ENCODE measurements at places on chromosomes 1 and 21.

DNA sequence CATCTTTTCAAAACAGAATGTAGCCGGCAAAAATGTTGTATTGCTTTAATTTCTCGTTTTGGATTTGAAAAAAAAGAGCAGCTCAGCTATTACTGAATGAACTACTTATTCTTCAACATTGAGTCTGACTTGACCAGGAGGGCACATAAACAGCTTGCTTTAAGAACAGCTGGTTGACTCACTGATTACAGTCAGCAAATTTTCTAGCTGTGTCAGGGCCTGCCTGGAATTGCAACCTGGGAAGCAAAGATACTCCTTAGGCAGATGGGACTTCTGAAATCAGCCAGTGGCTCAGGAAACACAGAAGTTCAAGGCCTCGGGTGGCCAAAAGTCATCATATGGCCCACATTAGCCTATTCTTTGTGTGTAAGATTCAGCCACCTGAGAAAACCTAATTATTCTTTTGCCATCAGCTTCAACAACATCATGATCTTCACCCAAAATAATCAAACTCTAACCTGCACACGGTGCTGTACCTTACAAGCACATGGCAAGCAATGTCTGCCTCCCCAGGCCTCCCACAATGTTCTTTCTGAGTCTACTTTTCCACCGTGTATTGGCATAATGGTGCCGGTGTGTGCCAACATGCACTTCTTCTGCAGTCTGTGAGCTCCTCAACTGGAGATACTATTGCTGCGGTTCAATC lies 307.2 kb downstream of the HHIPL2 start:
- DNase-seq = peak; percentile 22

DNA sequence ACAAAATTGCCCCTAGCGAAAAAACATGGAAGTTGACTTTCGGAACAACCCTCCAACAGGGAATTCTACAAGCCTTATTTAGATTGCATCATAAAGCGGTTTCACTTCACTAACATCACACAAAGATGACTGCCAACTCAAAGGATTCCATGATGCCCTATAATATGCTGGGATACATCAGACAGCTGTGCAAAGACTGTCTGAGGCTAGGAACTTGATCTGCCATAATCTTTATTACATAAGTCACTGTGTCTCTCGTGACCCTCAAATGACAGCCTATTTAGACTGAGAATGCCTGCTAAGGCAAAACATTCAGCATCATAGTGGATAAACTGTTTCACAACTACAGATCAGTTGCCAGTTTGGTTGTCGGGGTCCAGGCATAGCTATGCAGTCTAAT lies 23.8 kb downstream of the FH start:
- DNase-seq = no peak

DNA sequence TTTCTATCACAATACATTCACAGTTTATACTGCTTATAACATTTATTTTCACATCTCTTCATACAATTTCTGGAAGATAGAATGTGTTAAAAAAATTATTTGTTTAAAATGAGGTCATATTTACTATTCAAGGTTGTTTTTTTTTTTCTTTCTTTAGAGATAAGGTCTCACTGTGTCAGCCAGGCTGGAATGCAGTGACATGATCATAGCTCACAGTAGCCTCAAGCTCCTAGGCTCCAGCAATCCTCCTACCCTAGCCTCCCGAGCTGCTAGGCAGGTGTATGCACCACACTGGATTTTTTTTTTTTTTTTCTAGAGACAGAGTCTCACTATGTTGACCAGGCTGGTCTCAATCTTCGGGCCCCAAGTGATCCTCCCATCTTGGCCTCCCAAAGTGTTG lies 19.0 kb upstream of the RNF11 start:
- no peak for DNase-seq

DNA sequence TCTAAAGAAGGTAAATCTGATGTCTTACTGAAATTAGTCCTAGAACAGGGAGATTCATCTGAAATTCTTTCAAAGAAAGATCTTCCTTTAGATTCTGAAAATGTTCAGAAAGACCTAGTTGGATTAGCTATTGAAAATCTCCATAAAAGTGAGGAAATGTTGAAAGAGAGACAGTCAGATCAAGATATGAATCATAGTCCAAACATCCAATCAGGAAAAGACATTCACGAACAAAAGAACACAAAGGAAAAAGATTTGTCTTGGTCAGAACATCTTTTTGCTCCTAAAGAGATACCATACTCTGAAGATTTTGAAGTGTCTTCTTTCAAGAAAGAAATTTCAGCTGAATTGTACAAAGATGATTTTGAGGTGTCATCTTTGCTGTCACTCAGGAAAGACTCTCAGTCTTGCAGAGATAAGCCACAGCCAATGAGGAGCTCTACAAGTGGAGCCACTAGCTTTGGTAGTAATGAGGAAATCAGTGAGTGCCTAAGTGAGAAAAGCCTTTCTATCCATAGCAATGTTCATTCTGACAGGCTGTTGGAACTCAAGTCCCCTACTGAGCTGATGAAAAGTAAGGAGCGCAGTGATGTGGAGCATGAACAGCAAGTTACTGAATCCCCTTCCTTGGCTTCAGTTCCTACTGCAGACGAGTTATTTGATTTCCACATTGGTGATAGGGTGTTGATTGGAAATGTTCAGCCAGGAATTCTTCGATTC lies 61.6 kb upstream of the QSOX1 start:
- no peak for DNase-seq

DNA sequence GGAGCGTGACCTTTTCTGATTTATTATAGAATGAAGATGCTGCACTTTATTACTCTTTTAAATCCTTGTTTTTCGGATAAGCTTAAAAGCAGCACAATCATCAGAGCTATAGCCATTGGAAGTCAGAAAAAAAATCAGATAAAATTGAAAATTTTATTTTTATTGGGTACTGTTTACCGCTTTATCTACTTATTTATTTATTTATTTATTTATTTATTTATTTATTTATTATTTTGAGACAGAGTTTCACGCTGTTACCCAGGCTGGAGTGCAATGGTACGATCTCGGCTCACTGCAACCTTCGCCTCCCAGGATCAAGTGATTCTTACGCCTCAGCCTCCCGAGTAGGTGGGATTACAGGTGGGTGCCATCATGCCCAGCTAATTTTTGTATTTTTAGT lies 83.1 kb upstream of the CHRM3 start:
- DNase-seq = no peak

- DNase-seq = peak; percentile 13
Observed at GRCh38 chr1:13593511-13594131, 10.0 kb downstream of the PDPN start.

DNA sequence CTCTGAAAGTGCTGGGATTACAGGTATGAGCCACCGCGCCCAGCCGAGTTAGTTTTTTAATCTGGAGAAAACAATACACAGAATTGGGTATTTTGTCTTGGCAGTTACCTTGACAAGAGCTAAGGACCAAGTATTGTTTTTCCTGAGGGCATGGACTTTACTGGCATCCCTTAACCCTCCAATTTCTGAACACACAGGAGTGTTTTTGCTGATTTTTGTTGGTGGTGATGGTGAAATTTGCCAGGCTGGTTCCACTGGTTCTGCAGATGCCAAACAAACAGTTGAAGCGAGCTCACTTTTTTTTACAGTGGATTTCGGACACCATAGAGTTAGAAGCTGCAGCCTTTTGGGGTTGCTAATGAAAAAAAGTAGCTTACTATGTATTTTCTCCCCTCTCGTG lies 37.2 kb upstream of the SH3D21 start:
- no peak for DNase-seq

- no peak for DNase-seq
Observed at GRCh38 chr1:14265495-14265894, 333.0 kb upstream of the KAZN start.

DNA sequence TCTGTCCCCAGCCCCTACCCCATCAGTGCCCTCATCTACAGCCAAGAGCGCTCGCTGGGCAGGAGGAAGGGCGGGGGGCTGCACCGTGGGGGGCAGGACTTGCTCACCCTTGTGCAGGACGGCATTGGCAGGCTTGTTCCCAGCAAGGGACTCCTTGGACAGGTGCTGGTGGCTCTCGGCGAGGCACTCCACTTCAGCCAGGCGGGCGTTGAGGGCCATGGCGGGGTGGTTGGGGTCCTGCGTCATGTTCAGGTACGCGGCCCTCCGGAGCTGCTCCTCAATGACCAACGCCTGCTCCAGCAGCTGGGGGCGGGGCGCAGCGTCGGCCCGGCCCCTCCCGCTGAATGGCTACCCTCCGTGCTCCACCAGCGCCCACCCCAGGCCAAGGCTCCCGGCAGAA lies 64.0 kb downstream of the KCNAB2 start:
- DNase-seq = no peak

- DNase-seq = no peak
Observed at GRCh38 chr1:76725864-76726619, 141.2 kb upstream of the ST6GALNAC5 start.

DNA sequence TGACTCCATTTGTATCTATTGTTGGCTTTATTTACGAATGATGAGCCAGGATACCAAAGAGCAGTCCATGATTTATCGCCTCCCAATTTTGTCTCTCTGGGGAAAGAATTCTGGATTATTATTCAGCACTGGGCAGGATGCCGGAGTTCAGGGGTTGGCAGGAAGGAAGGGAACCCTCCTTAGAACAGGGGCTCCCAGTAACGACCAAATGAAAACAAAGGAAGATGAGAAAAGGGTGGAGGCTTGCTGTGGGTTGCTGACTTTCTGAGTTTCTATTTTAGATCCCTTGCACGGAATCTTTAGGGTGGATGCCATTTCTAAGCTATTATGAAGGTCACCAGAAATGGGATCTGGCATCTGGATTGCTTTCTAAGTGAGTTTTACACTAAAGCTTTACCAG lies 231.2 kb upstream of the LYPLAL1 start:
- DNase-seq = no peak

DNA sequence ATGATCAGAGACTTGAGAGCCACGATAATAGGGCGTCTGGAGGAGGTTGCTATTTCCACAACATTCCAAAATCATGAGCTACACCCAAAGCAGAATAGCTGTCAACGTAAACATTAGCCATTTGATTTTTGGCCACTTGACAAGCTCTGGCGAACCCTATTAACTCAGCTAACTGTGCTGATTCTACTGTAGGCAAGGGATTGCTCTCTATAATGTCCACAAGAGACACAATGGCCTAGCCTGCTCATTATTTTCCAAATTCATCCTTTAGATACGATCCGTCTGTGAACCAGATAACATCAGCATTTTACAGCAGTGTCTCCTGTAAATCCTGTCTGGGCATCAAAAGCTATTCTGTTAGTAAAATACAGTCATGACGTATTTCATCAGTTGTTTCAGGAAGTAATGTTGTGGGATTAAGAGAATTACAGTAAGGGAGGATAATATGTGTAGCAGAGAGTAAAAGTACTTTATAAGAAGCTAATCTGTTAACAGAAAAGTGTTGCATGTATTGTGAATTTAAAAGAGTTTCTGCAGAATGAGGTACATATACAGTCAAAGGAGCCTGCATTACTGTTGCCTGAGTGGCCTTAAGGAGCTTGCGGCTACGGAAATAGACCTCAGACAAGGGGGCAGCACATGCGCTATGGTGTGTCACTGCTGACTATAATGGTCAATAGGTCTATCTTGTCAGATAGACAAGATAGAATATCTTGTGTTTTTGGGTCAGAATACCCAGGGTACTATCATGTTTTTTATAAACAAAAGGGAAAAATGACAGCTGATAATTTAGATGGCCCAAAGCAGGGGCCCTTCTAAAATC lies 44.9 kb upstream of the TINAGL1 start:
- DNase-seq = no peak

- peak; percentile 67 for DNase-seq
Observed at GRCh38 chr1:163315773-163316374, 5.9 kb upstream of the NUF2 start.

GRCh38 chr21:39005502-39005787 lies 177.8 kb downstream of the PSMG1 start:
- DNase-seq = no peak

- no peak for DNase-seq
Observed at GRCh38 chr1:47505267-47505666, 67.4 kb downstream of the FOXD2 start.

- DNase-seq = peak; percentile 39
Observed at GRCh38 chr1:178241057-178241456, 147.2 kb downstream of the RASAL2 start.

DNA sequence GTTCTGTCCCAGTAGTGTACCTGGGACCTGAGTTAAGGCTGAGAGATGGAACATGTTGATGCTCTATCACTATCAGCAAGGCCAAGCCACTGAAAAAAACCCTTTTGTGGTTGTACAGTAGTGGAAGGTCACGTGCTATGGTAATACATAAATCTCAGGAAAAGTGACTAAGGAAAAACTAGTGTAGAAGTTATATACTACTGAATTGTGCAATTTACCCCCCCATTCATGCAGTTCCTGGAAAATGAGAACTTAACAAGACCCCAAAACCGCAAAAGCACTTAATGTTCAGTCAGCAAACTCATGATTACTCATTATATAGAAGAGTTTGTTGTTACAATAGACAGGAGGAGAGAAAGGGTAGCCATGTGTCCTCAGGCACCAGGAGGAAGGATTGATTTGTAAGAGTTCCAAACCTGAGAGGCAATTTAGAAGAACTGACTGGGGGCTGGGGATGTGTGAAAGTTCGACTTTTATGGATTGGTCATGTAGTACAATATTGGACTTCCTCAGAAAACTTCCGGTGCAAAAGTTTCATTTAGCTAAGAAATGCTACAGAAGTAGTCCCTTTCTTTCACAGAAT lies 91.6 kb downstream of the RGL1 start:
- DNase-seq = no peak

DNA sequence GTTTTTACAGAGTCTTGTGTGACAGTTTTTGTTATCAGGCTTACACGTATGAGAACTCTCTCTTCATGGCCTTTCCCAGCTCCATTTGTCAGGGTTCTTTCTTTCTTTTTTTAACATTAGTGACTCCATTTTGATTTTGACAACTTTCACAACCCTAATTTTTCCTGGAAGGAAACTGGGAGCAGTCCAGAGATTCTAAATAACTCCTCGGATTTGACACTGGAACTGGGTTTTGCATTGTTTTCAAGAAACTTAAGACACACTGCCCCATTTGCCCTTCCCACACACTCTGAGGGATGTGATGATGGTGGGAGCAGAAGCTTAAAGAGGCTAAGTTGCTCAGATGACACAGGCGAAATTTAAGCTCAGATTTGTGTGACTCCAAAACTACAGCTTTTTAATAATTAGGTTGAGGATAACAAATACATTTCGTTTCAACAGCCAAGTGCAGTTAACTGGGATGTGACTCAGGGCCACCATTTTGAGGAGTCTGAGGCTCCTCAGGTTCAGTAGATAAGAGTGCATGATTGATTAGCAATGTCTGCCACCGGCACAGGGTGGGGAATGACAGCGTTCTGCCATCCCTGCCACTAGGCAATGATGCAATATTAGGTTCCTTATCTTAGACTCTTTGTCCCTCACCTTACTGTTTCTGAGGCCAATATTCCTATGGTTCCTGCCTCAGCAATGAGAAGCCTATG lies 95.1 kb upstream of the ATP1A1 start:
- DNase-seq = no peak

DNA sequence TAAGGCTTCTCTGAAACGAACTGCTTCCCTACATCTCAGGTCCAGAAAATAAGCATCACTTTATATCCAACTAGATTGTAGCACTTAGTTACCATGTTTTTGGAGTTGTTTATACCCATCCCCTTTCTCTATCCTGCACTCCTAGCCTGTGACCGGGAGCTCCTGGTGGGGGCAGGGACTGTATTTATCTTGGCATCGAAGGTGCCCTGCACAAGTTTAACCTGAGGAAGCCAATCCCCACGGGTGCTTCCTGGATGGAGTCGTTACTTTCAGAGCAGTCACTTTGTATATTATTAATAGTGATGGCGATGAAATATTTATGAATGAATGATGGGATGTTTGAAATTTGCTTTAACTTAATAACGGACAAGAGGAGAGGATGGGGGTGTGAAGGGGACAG lies 73.9 kb downstream of the KLHDC7A start:
- no peak for DNase-seq

- no peak for DNase-seq
Observed at GRCh38 chr1:113856401-113856790, 15.1 kb downstream of the PTPN22 start.

Measured in RKO (cell line).